Esophagus muscularis mucosa (tissue), 4 donors: ENCODE measurements at places on chromosomes 7 and 10.
A peak's percentile ranks its signal among the peaks of the same experiment; 100 is the strongest.

DNA sequence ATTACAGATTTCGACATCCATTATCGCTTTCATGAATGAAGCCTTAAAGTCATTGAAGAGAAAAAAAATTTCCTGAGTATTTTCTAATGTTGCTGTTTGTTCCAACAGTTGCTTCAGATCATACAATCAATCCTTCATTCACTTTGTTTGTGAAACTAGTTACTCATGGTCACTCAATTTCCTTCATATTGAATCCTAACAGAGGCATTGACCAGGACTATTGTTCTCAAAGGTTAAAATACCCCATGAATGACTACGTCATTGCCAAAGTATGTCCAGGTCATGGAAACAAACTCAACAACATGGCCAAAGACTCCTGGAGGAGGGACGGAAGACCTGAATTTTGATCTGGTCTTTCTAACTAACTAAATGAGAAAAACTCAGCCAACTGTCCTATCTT is 54.0 kb upstream of the ABCB5 start:
- DNase-seq = no peak

GRCh38 chr7:30596721-30597120 is 2.0 kb downstream of the GARS1 start:
- no peak for DNase-seq

GRCh38 chr7:29562307-29562706 is 1.3 kb upstream of the PRR15 start:
- no peak for DNase-seq

DNA sequence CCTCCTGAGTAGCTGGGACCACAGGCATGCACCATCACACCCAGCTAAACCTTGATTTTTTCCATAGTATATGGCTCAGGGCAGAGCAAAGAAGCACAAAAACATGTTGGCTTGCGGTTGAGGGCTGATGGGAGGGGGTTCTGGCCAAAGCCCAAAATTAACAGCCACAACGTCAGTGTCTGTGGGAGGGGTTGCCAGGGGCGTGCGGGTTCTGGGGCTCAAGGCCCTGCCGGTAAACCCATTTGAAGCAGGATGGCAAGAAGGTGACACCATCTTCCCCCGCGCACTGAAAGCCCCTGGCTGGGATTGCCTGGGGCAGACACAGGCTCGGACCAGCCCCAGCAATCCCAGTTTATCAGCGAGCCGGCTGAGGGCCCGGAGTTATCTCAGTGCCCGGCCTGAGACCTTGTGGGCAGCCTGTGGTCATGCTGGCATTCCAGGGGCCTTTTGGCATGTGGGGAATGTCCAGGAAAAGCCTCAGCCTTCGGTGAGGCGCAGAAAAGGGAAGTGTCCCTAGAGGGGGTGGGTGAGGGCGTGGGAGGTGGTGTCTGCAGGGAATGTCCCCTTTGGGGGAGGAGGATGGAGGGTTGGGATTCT is 167.7 kb upstream of the TNRC18 start:
- no peak for DNase-seq

- no peak for DNase-seq
Measured at GRCh38 chr10:71262817-71263216, 50.4 kb downstream of the UNC5B start.

- no peak for DNase-seq
Measured at GRCh38 chr10:65110009-65110408, 1588.8 kb downstream of the REEP3 start.

GRCh38 chr7:65221683-65222082 is 152.0 kb upstream of the ZNF92 start:
- DNase-seq = no peak

GRCh38 chr7:140039896-140040295 is 22.9 kb downstream of the PARP12 start:
- DNase-seq = no peak

GRCh38 chr10:32971536-32972091 is 13.6 kb upstream of the ITGB1 start:
- no peak for DNase-seq

DNA sequence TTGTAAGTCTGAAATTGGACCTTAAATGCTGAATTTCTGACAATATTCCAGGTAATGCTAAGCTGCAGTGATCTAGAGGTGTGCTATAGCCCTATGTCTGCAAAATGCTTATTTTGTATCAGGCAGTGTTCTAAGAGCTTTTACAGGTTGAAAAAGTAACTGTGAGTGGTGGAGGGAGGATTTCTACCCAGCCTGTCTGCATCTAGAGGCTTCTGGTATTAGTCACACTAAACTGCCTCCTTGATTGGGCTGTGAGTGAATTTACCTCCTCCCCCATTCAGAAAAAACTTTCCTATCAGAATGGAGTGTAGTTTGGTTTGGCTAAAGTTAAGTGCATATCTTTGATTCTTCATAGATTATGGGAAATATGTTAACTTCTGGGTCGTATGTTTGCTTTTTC is 56.8 kb downstream of the BBS9 start:
- no peak for DNase-seq

GRCh38 chr7:100477871-100478267 is 1.1 kb downstream of the TSC22D4 start:
- DNase-seq = no peak

GRCh38 chr7:157480371-157481050 is 143.7 kb downstream of the DNAJB6 start:
- no peak for DNase-seq

GRCh38 chr10:72274213-72274729 is 547 bp downstream of the DDIT4 start:
- DNase-seq = no peak

GRCh38 chr7:8585591-8585990 is 152.2 kb downstream of the NXPH1 start:
- no peak for DNase-seq

- no peak for DNase-seq
Measured at GRCh38 chr10:46314071-46314470, 27.3 kb downstream of the ANTXRL start.

DNA sequence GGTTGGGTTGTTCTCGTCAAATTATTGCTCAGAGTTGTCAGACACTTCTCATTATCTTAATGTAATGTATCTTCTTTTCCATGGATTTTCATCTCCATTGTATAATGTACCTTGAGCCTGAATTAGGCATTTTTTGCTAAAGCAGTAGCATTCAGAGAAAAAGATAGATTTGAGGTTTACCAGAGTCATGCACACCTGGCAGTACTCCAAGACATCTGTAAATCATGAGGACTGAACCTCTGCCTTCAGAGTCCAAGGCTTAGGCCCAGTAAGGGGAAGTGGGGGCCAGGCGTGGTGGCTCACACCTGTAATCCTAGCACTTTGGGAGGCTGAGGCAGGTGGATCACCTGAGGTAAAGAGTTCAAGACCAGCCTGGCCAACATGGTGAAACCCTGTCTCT is 624.3 kb upstream of the MBL2 start:
- DNase-seq = no peak

DNA sequence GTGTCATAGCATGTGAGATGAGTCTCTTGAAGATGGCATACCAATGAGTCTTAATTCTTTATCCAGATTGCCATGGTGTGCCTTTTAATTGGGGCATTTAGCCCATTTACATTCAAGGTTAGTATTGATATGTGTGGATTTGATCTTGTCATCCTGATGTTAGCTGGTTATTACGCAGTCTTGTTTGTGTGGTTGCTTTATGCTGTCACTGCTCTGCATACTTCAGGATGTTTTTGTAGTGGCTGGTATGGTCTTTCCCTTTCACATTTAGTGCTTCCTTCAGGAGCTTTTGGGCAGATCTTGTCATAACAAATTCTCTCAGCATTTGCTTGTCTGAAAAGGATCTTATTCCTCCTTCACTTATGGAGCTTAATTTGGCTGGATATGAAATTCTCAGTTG is 16.5 kb downstream of the FAM25A start:
- peak; percentile 60 for DNase-seq

DNA sequence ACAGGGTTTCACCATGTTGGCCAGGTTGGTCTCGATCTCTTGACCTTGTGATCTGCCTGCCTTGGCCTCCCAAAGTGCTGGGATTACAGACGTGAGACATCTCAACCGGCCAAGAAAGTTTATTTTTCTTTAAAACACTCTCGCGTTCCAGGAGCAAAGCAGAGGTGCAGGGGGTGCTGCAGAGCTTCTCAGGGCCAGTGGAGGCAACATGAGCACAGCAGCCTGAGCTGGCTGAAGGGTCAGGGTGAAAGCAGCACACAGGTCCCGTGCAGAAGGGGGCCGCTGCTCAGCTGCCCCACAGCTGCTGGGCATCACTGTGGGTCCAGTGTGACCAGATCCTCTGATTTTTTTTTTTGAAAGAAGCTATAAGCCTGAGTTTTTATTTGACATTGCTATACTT is 46.1 kb downstream of the EPHB4 start:
- no peak for DNase-seq

DNA sequence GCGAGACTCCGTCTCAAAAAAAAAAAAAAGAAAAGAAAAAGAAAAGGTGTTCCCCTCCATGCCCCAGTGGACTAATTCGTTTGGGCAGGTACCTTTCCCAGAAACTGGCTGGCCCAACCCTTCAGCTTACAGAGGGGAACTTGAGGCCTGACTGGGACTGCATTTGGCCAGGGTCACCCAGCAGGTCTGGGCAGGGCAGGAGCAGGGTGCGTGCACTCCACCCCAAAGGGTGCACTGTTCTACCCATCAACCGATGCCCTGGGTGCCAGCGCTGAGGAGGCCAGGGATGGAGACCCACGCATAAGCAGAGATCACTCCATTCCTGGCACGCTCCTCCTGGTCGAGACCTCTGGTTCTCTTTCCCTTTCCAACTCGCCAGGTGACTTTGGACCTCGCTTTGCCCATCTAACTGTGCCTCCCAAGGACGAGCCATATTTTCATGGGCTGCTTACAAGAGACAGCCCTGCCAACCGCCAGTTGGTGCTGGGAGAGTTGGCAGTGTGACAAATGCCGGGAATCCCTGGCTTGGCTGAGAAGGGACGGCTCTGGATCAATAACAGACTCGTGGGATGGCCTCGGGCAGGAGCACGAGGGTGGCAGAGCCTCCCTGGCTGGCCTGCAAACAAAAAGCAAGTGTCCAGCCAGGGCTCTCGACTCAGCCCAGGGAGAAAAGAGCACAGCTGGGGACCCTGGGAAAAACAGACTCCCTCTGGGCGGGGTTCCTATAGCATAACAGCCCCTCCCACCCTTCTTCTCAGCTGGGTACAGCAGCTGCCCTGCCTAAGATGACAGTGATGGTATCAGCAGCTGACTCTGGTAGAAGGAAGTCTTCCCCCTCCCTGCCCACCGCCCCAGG is 7.9 kb downstream of the HSPB1 start:
- DNase-seq = no peak

DNA sequence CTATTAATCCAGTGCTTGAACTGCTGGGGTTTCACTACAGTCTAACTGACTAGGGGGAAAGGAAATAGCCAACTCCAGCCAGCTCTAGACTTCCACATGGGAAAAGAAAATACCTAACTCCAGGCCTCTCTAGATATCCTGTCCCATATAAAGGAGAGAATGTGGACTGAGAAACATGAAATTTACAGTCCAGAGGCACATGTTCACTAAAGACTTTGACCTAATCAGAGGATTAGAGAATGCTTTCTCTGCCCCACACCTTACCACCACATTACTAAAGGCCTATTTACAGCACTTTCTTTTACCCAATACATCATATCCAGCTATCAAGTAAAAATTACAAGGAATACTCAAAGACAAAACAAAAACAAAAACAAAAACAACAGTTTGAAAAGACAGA is 164.2 kb downstream of the PCLO start:
- DNase-seq = no peak

DNA sequence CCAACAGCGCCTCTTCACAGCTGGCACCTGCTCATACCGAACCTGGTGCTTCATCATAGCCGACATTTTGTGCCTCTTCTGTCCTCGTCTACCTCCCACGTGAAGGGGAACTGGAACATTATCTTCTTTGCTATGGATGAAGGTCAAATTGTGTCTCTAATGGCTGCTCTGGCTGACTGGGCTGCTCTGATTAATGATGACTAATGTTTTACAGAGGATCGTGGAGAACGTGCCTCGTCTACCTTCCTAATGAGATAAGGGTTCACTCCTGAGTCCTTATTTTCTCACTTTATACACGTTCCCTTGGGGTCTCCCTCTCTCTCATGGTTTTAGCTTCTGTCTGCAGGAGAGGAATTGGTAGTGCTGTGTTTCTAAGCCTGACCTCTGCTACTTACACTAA is 420.3 kb downstream of the PHTF2 start:
- DNase-seq = no peak

DNA sequence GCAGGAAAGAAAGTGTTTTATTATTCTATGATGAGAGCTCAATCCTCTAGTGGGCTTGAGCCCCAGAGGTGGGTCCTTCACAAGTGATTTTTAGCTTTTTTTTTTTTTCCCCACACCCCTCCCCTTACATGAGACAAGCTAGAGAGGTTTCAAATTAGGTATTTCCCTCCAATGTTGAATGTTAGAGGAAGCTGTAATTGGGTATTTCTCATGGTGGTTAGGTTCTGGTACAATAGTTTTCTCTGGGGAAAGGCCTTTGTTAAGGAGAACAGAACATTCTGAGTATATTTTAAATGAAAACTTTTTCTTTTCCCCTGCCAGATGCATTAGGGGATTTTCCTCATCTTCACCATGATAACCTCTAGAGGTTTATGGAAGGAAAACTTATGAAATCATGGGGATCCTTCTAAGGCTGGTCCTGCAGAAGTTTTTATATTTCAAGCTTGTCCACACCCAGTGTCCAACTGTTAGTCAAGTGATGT is 1039.7 kb downstream of the NRG3 start:
- no peak for DNase-seq

GRCh38 chr10:131195558-131196159 is 115.9 kb downstream of the TCERG1L start:
- DNase-seq = no peak

- no peak for DNase-seq
Measured at GRCh38 chr7:139654276-139655181, 123.3 kb downstream of the HIPK2 start.

- DNase-seq = no peak
Measured at GRCh38 chr10:124238367-124238766, 145.0 kb upstream of the CHST15 start.

GRCh38 chr10:122510736-122511135 is 49.4 kb downstream of the HTRA1 start:
- DNase-seq = no peak

- no peak for DNase-seq
Measured at GRCh38 chr10:86681722-86682386, 13.5 kb downstream of the LDB3 start.

- DNase-seq = peak; percentile 60
Measured at GRCh38 chr7:24113506-24113905, 170.5 kb upstream of the NPY start.

GRCh38 chr7:1512781-1513656 is 8.8 kb upstream of the INTS1 start:
- no peak for DNase-seq

- no peak for DNase-seq
Measured at GRCh38 chr10:119210633-119211032, 3.3 kb downstream of the GRK5 start.
